ENCODE measurements at places on chromosomes 11 and 22.

DNA sequence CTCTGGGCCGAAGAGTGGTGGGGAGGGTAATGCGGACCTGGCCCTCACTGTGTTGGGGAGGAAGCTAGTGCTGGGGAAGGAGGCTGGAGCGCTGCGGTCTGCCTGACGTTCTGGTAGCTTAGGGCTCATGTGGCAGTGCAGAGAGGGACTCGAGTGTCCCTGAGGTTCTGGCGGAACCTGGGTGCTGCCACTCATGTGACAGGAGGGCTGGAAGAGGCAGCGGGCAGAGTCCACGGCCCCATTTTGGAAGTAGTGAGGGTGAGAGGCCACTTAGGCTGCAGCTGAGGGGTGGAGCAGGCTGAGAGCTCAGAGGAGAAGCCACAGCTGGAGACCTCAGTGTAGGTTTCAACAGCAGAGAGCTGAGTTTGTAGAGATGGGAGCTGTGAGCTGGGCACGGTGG lies 16.2 kb upstream of the TRMU start:
- no peak for DNase-seq

GRCh38 chr11:3942160-3942955 lies 86.9 kb downstream of the STIM1 start:
- no peak for DNase-seq

DNA sequence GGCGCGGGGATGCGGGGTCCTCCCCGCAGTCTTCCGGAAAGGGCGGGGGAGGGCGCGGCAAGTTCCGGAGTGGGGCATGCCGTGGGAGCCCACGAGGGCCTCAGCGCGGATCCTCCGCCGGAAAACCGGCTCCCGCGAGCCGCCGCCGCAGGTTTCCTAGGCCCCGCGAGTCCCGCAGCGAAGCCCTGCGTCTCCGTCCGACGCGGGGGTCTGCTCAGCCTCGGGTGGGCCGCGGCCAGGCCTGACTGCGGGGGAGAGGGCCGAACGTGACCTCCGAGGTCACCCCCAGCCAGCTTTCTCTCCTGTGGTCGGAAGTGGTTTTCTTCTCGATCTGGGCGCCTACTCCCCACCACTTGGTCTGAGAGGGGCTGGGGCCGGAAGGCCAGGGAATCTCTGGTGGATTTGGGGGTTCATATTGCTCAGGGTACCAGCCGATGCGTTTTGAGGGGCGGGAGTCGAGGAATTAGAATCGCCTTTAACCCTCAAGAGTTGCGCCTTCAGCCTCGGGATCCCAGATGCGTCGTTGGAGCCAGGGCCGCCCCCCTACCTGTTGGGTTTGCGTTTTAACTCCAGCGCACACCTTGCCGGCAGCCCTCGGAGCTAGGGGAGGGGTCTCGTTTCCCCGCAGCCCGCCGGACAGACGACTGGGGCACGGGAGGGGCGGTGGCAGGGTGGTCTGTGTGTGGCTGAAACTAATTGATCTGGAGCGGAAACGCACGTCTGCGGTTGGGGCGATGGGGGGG lies 3.6 kb upstream of the CCND1 start:
- DNase-seq: no peak

- no peak for DNase-seq
These were observed 91.5 kb downstream of the MORC2 start for GRCh38 chr22:30876915-30877553.

DNA sequence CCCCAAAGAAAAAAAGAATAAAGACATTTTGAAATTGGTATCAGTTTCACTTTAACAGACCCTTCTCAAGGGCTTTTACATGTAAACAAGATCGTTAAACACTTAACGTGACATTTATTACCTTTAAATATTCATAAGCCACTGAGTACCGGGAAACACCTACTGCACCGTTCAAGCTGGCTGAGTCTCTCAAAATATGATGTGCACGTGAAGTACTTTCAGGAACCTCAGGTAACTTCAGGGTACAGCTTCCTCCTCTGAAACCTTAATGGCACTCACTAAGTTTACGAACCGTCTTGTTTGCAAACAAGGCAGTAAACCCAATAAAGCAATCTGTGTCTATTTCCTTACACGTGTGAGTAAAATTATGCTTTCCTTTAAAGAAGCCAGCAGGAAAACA lies 105.5 kb upstream of the TENM4 start:
- DNase-seq: no peak

- no peak for DNase-seq
These were observed 24.9 kb upstream of the OSBPL5 start for GRCh38 chr11:3189886-3190583.

DNA sequence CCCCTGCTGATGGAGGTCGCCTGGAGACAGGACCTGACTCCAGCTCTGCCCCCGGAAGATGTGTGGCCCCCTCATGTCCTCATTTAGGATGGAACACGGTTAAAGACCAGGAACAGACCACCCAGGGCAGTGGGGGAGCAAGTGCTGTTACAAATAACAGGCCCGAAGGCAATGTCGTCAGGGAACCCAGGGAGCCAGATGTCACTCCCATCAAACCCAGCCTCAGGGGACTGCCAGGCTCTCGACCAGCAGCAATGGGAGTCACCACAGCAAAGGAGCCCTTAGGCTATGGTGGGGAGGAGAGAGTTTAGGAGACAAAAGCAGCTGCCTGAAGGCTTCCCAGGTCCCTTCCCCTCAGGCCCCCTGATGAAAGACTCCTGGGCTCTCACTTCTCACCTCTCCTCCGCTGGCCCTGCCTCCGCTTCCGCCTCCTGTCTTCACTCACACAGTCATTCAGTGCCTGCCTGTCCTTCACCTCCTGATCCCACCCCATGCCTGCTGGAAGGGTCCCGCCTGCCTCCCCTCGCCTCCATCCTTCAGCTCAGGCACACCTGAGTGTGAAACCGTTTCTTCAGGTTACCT lies 4.4 kb downstream of the RPS19BP1 start:
- DNase-seq: no peak

DNA sequence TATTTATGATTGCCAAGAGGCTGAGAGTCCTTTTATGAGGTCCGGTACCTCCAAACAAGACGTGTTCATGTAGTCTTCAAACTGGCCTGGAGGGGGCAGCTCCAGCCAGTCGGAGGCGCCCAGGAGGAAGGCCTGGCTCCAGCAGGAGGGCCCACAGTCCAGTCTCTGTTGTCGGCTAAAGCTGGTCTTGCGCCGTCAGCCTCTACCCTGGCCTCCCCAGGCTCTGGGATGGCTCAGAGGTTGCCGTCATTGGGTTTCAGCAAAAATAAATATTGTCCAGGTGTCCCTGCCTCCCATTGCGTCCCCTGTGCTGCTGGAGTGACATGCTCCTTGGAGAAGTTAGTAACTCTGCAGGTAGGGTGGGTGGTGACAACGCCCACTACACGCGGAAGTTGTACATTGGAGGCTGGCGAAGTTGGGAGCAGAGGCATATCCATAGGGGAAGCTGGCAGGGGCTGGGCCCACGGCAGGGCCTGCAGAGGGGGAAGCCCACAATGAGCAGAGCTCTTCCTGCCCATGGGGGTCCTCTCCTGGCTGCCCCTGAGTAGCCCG lies 1.0 kb upstream of the SLC25A1 start:
- DNase-seq: peak; percentile 59

GRCh38 chr11:75352588-75353206 lies 1.2 kb upstream of the ARRB1 start:
- DNase-seq: no peak

DNA sequence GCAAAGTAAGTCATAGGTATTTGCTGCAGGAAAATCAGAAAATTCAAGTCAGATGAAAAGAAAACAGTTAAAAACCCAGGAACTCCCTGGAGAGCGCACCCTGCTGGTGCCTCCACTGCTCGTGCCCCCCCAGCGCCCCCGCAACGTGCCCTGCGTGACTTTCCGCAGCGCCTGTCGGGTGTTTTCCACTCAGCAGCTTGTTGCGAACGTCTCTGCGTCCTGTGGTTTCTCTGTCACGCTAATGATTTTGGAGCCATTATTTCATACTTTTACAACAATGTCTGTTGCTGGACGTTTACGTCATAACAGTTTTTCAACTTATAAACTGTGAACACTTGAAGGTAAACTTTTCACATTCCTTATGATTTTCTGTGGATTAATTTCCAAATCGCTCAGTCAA lies 5.0 kb downstream of the CRELD2 start:
- no peak for DNase-seq

GRCh38 chr11:65826984-65827735 lies 6.6 kb upstream of the SNX32 start:
- DNase-seq: no peak

- no peak for DNase-seq
These were observed 186.1 kb downstream of the DSCAML1 start for GRCh38 chr11:117610901-117611300.

DNA sequence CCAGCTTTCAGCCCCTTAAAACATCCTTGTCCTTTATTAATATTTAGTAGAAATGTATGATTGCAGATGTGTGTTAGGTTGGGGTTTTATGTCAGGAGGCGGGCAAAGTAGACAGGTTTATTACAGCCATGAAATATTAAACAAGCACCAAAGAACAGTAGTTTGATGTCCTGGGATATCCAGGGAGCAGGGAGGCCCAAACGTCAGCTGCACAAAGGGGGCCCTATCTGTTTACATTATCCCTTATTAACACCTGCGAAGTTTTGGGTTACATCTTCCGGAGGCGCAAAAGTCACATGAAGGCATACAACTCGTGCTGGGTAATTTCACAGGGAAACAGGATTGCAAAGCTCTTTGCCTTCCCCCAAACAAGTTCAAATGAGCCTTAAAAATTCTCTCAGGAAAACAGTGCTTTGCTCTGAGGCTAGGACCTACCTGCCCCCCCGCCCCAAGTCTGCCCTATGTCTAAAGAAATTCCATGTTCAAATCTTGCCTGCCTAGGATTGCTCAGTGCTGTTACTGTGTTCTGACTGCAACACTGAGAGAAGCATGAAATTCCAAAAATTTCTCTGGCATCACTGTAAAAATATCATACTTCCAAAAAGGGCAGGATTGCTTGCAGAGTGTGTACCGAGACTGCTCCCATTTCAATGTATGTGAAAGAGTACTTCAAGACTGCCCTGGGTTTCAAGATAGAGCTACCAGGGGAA lies 8.9 kb downstream of the MN1 start:
- no peak for DNase-seq

GRCh38 chr11:69242266-69242920 lies 51.6 kb upstream of the MYEOV start:
- DNase-seq: no peak

DNA sequence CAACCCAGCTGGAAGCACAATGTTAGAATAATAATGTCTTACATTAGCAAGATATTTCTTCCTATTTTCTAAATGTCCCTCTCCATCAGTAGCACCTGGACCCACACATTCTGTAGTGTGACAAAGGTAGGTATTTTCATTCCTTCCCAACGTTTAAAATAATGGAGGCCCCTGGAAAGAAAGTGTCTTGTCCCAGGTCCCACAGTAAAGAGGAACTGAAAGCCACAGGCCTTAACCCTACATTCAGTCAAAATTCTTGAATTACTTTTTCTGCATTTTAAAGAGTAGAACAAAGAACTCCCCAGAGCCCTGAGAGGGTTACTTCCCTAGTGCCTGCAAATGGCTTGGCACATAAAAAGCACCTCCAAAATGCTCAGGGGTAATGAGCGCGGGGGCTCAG lies 26.3 kb downstream of the OPCML start:
- no peak for DNase-seq

DNA sequence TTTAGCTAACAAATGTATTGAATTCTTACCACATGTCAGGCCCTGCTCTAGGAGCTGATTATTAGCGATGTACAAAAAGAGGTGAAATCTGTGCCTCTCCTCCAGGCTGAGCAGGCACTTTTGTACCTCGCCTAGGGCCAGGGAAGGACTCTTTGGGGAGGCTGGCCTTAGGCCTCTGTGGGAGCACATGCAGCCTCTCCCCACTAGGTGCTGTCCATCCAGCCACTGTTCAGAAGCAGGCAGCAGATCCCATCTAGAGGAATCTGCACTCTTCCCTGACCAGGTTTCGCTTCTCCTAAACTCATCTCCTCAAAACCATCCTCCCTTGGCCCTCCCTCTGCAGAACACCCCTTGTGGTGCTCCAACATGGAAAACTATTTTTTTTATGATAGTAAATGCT lies 51.9 kb upstream of the WT1 start:
- DNase-seq: peak; percentile 21

DNA sequence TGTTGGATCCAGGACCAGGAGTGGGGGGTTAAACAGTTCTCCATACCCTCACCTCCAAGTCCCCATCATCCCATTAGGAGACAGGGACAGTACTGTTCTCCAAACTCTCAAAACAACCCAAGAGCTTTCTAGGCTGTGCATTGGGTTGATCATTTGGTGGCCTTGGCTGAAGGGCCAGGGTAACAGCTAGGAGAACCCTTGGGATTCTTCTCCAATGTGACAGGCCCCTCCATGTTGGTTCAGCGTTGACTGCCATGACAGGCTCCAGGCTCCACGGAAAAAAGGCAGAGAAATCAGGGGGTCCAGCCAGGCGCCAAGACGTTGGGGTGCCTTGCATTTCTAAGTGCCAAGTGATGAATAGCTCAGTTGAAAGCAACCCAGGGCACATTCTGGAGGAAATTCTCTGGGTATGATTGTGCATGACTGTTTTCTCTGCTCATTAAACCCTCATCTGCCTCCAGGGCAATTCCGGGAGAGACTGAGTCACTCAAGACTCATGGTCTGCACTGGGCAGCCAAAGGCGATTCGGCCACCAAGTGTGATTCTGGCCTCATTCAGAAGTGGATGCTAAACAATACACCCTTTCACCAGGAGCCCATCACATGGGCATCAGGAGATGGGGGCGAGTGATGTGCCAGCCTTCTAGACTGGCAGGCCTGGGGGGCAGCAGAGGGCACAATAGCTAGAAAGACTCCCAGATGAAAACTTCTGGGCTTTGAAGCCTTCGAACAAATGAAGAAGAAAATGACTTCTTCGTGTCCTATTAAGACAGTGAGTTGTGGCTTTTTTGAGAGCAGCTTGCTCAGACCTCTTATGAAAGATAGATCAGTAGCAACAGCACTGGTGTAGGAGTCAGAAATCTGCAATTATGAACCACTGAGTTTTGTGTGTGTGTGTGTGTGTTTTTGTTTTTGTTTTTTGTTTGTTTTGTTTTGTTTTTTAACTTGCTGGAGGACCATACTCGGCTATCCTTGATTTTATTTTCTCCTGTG lies 27.7 kb downstream of the CD44 start:
- DNase-seq: peak; percentile 44
